ENCODE measurements at places on chromosomes 4 and X.

DNA sequence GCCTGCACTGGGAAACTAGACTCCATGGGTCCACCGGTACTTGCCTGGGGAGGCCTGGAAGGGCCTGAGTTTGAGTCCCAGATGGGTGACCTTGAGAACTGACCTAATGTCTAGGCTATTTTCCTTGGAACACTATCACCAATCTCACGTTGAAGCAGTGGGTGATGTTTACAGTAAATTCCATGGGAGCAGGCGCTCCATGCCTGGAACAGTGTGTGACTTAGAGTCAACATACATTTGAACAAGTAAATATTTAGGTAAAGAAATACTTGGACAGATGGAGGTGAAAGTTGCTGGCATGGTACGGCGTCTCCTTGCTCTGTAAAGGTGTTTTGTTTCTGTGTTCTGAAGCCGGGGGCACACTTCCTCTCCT lies 47.5 kb downstream of the TBC1D14 start:
- DNase-seq = peak; percentile 78

GRCh38 chr4:184097241-184097605 lies 120.5 kb downstream of the ENPP6 start:
- DNase-seq = peak; percentile 37

DNA sequence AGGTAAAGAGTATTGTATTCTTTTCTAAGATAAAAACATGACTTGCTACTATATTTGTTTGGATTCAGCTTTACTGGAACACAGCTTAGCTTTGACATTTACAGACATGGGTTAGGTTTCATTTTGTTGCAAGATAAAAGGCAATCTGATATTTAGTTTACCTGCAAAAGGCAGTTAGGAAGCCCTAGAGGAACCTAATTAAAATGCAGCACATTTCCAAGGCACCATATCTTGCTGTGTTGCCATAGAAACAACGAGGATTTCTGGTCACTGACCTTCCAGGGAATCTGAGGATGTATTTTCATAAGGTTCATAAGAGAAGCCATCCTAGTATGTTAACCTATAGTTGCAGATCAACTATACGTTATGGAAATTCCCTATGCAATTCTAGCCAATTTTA lies 116.0 kb downstream of the SNCA start:
- DNase-seq = no peak

- no peak for DNase-seq
Observed at GRCh38 chr4:52687696-52688095, 28.6 kb upstream of the USP46 start.

DNA sequence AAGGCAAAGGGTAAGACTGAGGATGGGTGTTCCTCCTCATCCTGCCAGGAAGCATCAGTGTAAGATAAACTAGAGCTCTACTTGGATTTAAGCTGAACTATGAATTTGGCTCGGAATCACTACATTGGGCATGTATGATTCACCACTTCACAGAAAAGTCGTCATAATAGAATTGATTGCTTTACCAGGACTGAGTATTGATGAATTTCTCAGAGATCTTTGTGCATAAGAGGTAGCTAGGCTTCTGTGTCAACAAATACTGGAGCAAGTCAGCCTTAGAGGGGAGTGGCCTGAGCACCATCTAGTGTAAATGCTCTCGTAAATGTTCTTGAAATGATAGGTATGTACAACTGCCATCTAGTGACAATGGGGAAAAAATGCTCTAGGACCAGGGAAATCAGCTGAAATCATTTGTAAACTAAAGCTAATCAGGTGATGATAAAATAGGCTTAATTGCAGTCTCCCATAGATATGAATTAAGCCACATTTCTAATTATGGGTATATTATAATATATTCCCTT lies 309.5 kb upstream of the FMR1 start:
- no peak for DNase-seq

GRCh38 chr4:157978680-157979361 lies 194.0 kb downstream of the GASK1B start:
- DNase-seq = peak; percentile 87

DNA sequence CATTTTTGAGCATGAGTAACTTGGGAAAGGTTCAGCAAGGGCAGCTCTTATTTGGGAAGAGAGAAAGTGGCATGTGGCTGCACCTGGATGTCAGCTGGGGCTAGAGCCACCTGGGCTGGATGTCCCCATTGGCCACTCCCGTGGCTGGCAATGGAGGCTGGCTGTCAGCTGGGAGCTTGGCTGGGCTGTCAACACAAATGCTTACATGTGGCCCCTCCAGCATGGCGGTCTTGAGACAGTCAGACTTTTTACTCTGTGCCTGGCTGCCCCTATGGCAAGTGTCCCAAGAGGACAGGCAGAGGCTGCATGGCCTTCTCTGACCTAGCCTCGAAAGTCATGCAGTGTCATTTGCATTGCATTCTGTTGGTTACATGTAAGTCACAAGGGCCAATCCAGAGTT lies 99.6 kb downstream of the FAM53A start:
- DNase-seq = no peak

GRCh38 chr4:82667761-82668480 lies 106.1 kb upstream of the TMEM150C start:
- DNase-seq = no peak

DNA sequence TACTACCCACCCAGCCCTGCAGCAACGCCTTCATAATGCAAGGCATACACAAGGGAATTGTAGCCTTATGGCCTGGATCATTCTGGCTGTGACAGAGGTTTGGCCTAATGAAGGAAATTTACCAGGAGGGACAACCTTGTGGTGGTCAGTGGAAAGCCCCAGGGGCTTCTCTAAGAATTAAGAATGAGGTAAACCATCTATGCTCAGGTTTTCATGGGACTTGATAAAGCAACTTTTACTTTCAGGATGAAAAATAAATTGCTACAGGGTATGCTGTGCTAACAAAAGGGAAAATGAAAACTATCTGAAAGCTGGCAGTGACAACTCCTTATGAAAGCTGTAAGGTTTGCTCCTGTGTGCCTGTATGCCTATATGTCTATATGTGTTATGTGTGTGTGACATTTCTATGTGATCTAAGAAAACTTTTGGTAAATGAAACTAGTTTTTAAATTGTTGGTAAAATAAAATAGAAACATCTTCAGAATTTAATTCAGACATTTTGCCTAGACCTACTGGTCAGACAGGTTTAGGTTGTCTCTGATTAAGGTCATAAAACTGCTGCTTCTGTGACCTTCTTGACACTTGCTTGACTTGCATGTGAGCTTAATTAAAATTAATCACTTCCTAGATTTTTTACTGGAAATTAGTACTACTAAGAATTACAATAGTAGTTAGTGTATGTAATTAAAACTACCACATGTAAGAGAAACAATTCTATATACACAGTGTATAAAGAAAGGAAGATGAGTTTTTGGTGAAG lies 19.9 kb upstream of the TXK start:
- DNase-seq = no peak

DNA sequence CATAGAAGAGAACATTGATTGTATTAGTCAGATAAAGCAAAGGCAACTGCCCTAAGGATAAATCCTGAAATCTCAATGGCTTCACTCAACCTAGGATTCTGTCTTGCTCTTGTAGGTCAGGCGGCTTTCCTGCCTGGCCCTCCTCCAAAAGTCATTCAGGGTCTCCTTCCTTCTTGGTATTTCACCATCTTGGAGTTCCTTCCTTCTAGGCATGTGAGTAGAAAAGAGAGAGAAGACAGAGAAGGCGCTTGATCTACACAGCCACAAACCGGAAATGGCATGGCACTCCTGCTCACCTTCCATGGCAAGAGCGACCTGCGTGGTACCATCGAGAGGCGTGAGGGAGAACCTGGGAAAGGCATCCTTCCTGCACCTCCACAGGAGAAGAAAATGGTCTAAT lies 45.3 kb upstream of the HELT start:
- no peak for DNase-seq

DNA sequence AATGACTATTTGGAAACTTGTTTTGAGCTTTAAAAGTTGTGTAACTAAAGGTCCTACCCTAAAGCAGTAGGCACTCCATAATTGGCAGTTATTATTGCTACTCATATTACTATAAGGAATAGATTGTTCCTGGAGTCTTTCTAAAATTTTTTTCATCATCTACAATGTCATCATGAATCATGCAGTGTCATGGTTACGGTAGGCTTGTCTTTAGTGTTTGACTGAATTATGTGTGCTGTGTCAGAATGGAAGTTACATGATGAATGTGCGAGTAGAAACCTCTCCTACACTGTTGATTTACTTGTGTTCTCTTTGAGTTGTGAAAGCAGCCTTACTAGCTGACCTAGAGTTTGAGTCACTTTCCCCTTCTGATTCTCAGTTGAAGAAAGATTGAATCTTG lies 1099.9 kb downstream of the RAPGEF2 start:
- no peak for DNase-seq

DNA sequence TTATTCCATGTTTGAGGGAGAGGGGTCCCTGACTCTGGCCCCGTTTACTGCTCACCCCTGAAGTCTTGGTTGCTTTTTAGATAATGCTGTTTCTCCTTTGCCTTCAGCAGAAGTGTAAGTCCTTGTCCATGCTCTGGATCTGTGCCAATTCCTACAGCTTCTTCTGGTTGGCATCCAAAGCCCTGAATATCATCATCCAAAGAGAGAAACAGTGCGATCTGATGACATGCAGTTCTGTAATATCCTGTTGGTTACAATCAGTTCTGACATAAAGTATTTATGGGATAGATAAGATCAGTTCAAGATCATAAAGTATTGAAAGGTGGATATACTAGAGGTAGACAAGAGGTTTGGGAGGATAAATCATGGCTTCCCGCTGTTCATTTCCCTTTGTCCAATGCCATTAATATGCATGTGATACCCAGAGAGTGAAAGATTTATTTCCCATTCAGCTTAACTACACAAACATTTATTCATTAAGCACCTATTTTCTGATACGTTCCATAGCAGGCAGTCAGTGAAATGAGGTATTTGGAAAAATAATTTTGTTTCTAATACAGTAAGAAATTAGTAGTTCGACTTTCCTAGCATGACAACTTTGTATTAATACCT lies 53.2 kb upstream of the TMEM150C start:
- DNase-seq = no peak

GRCh38 chr4:48141048-48141447 lies 7.0 kb upstream of the TXK start:
- no peak for DNase-seq

GRCh38 chrX:43618366-43619205 lies 37.5 kb upstream of the MAOA start:
- no peak for DNase-seq
